ENCODE measurements at places on chromosomes 5 and 9. TPM values are rescaled to one million over a fixed set of nuclear protein-coding genes. Genes with fewer than 3 reads are reported as not detected.

Gene NFX1
- total RNA-seq, result 24.3 TPM

GRCh38 chr9:90641086-90641485 lies 1.5 kb downstream of the DIRAS2 start:
- no peak for DNase-seq

- no peak for DNase-seq
These were observed 36.1 kb downstream of the MRPL36 start for GRCh38 chr5:1763548-1763911.

GRCh38 chr5:156096259-156096658 lies 230.7 kb upstream of the SGCD start:
- no peak for DNase-seq
